ENCODE measurements at places on chromosomes 1 and 21.
A peak's percentile ranks its signal among the peaks of the same experiment; 100 is the strongest.

DNA sequence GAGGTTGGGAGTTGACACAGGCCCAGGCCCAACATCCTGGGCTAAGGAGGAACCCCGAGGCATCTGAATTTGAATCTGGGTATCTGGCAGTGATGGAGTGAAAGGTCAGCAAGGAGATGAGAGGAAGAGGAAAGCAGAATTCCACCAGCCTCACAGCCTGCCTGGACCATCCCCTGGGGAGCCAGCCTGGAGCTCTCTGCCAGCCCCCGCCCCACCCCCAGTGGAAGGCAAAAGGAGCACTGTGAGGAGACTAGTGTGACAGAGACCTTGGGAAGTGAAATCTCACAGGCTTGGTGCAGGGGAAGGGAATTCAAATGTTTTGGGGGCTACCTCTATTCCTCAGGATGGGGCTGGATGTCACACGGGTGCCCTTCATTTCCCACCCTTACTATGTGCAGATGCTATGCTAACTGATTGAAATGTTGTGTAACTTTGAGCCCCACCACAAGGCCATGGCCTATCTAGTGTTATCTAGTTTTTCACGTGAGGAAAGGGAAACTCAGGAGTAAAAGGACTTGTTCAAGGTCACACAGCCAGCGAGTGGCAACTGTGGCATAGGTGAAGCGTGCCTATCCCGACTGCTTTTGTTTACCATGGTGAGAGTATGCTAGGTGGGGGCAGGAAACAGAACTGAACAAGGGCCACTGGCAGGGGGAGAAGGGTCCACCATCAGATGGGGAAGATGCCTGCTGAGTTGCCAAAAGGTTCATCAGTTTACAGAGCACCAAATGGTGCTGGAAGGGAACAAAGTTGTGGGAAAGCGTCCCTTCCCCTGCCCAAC lies 29.8 kb downstream of the AHDC1 start:
- no peak for DNase-seq

- DNase-seq, result peak; percentile 10
Measured at GRCh38 chr21:36806103-36806502, 107.2 kb downstream of the SIM2 start.

GRCh38 chr21:21324297-21324696 lies 326.1 kb downstream of the NCAM2 start:
- no peak for DNase-seq

GRCh38 chr1:111992476-111992875 lies 3.0 kb upstream of the KCND3 start:
- DNase-seq, result no peak

DNA sequence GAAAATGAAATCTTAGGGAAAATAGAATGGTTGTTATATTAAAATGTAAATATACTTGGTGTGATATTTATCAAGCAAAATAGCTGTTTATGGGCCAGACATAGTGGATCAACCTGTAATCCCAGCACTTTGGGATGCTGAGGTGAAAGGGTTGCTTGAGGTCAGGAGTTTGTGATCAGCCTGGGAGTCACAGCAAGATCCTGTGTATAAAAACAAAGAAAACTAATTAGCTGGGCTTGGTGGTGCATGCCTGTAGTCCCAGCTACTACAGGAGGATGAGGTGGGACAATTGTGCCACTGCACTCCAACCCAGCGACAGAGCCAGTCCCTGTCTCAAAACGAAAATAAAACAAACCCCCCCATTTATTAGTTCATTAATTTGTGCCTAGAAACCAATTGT lies 21.6 kb upstream of the CFHR1 start:
- no peak for DNase-seq

DNA sequence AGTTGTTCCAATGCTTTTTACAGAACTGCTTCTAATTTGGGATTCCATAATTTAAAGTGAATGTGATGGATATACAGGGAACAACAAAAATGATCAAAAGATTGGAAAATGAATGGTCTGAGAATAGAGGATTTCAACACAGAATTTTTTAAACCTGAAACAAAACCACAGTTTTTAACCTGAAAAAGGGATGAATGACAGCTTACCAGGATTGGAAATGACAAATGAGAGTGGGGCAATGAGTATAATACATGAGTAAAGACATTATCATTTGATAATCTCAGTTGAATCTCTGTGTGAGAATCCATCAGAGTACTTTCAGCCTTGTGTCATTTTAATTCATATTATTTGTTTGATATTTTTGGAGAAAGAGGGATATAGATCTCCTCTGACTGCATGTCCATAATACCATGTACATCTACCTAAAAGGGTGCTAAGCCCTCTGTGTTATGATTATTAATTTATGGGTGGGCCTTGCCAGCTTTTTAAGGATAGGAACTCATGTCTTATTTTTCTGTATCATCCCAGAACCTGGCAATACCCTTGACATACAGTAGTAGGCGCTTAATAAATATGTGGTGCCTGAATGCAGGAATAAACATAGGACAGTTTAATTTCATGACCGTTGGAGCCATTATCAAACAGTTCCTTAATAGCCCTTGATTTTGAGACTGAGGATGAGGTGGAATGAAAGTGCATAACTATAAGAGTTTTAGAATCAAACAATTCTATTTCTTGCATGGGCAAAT lies 12.4 kb upstream of the ATP6V1G3 start:
- DNase-seq, result no peak

All from suppressor macrophage treated with lipopolysaccharide for 1 hour (primary cell).